ENCODE measurements at places on chromosomes 11 and 22.

- DNase-seq = no peak
Observed at GRCh38 chr11:19979519-19979845, 180.8 kb downstream of the DBX1 start.

GRCh38 chr11:125079151-125079877, 16.2 kb downstream of the SLC37A2 start:
- no peak for DNase-seq

GRCh38 chr11:95698676-95699557, 90.7 kb downstream of the FAM76B start:
- DNase-seq = peak; percentile 65

DNA sequence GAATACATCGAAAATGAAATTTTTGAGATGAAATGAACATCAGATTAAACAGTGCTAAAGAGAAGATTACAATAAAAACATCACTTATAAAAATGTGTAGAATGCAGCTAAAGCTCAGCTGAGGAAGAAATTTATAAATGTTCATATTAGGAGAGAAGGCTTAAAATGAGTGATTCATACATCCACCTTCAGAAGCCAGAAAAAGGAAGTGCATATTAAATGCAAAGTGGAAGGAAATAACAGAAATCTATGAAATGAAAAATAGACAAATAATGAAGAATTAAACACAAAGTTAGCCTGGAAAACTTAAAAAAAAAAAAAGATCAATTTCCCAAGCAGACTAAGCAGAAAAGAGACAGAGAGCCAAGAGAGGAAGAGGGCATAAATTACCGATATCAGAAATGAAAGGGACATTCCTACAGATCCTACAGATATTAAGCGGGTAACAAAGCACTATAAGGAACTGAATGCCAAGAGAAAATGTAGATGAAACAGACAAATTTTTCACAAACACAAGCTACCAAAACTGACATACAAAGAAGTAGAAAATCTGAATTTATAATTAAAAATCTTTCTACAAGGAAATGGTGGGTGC, 7.2 kb upstream of the MOB2 start:
- peak; percentile 43 for DNase-seq

DNA sequence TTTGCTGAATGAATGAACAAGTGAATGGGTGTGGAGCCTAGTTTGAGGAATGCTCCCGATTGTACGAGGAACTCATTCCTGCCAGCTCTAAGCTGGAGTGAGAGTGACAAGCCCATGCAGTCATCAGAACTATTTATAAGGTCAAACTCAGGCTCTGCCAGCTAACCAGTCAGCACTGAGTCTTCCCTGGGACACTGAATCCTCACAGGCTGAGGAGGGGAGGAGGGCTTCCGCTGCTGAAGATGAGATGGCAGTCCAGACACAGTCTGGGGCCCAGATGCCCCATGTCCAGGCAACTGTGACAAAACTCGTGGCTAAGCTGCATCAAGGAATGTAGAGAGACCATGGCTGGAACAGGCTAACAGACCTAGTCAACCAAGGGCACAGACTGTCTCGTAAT, 4.0 kb downstream of the LRP4 start:
- DNase-seq = no peak

DNA sequence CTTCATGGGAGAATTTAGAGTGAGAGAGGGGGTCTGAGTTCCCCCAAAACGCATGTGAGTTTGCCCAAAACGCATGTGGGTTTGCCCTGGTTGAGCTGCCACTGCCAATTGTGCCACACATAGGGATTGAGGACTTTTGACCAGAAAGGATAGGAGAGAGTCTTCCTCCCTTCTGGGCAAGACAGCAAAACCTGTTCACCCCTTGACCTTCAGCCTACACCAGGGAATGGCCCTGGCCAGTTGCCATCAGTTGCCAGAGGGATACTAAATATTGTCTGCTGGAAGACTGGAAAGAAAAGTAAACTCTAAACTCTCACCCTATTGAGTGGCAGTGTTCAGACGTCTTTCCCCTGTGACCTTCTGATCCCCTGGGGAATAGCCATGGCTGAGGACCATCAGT, 363.8 kb downstream of the DLG2 start:
- DNase-seq = no peak

- no peak for DNase-seq
Observed at GRCh38 chr11:69958308-69958707, 119.8 kb upstream of the ANO1 start.

DNA sequence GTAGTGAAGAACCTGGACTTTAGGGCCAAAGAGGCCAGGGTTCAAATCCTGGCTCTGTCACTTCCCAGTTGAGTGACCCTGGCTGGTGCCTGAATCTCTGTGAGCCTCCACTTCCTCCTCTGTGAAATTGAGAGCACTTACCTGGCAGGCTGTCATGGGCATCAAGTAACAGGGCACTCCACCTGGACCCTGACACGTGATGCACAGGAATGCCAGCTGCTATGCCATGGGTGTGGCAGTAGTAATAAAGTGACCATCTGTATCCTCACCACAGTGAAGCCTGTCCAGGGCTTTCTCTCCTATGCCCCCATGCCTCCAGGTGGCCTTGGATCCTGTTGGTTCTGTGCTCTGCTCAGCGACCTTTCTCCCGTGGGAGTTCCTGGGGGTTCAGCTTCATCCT, 29.8 kb upstream of the PPP6R3 start:
- no peak for DNase-seq

GRCh38 chr11:119907878-119908572, 179.0 kb upstream of the NECTIN1 start:
- DNase-seq = no peak

DNA sequence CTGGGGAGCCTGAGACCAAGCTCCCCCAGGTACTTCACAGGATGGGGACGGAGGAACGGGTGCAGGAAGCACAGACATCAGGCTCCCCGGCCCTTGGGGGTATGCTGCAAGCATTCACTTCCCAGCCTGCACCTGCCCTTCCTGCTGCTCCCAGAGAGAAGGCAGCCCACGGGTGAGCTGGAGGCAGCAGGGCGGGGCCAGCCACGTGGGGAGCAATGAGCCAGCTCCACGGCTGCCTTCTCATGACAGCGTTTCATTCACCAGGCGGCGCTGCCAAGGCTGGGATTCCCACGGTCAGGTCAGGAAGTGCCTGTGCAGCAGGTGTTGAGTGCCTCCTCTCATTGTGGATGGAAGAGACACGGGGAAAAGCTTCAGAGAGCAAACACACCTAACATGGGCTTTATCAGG, 14.5 kb upstream of the PHLDA2 start:
- no peak for DNase-seq

DNA sequence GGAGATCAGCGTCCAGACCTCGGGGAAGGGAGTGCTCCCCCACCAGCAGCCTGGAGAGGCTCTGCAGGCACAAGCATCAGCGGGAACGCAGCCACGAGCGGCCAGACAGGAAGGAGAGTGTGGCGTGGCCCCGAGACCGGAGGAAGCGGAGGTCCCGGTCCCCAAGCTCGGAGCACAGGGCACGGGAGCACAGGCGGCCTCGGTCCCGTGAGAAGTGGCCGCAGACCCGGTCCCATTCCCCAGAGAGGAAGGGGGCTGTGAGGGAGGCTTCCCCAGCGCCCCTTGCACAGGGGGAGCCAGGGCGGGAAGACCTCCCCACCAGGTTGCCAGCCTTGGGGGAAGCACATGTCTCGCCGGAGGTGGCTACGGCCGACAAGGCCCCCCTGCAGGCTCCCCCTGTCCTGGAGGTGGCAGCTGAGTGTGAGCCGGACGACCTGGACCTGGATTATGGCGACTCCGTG, 6.9 kb downstream of the IRF7 start:
- DNase-seq = no peak

GRCh38 chr11:95568281-95568680, 221.3 kb downstream of the FAM76B start:
- no peak for DNase-seq

DNA sequence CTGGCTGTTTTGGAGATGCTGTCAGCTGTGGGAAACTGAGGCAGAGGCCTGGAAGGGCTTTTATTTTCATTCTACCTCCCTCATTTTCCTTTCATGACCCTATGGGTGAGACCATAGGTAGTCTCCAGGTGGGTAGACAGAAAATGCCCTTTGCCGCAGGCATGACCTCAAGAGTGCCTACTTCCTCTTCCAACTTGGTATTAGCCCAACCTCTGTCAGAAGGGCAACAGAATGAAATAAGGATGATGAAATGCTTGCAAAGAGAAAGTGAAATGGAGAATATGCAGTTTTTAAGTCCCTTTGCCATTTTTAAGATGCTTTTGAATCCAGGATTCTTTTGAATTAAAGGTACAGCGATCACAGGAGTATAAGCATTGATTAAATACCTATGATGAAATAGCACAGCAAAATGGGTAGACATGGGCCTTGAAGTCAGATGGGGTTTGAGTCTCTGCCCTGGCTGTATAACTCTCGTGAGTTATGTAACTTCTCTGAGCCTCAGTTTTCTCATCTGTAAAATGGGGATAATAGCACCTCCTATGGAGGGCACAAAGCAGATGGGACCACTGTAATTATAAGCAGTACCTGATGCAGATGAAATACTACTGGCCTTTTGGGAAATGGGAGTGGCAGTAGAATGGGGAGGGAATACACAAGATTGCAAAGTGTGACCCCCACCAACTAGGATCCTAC, 3.7 kb downstream of the ASPHD2 start:
- DNase-seq = peak; percentile 54

DNA sequence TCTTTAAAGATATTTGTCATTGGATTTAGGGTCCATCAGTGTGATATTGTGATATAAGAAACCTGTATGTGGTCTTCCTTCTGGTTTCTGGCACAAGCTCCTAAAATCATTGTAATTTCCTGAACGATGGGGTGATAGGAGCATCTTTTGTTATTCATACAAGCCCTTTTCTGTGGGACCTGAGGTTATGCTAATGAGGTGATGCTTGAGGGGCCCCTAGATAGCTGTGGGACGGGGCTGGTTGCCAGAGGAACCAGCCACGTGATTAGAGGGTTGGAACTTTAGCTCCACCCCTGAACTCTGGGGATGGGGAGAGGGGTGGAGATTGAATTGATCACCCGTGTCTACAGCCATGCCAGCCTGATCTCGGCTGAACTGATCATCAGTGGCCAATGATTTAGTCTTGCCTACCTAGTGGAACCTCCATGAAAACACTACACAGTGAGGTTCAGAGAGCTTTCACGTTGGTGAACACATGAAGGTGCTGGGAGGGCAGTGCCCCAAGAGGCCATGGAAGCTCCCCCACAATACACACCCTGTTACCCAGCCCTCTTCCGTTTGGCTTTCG, 62.8 kb downstream of the BCR start:
- DNase-seq = no peak

- peak; percentile 8 for DNase-seq
Observed at GRCh38 chr22:37098976-37099591, 10.4 kb downstream of the TMPRSS6 start.

GRCh38 chr11:112777283-112777751, 183.9 kb upstream of the NCAM1 start:
- no peak for DNase-seq

- no peak for DNase-seq
Observed at GRCh38 chr11:72625691-72626413, 48.4 kb downstream of the PDE2A start.

GRCh38 chr11:100777103-100777502, 90.0 kb downstream of the ARHGAP42 start:
- no peak for DNase-seq

GRCh38 chr22:33512908-33513307, 407.4 kb downstream of the LARGE1 start:
- DNase-seq = no peak

- no peak for DNase-seq
Observed at GRCh38 chr11:11324090-11324489, 29.0 kb downstream of the CSNK2A3 start.

GRCh38 chr11:117519590-117519989, 191.9 kb downstream of the CEP164 start:
- DNase-seq = no peak

GRCh38 chr11:16811136-16812020, 72.9 kb downstream of the C11orf58 start:
- no peak for DNase-seq

GRCh38 chr11:129853518-129854231, 38.0 kb downstream of the TMEM45B start:
- no peak for DNase-seq

DNA sequence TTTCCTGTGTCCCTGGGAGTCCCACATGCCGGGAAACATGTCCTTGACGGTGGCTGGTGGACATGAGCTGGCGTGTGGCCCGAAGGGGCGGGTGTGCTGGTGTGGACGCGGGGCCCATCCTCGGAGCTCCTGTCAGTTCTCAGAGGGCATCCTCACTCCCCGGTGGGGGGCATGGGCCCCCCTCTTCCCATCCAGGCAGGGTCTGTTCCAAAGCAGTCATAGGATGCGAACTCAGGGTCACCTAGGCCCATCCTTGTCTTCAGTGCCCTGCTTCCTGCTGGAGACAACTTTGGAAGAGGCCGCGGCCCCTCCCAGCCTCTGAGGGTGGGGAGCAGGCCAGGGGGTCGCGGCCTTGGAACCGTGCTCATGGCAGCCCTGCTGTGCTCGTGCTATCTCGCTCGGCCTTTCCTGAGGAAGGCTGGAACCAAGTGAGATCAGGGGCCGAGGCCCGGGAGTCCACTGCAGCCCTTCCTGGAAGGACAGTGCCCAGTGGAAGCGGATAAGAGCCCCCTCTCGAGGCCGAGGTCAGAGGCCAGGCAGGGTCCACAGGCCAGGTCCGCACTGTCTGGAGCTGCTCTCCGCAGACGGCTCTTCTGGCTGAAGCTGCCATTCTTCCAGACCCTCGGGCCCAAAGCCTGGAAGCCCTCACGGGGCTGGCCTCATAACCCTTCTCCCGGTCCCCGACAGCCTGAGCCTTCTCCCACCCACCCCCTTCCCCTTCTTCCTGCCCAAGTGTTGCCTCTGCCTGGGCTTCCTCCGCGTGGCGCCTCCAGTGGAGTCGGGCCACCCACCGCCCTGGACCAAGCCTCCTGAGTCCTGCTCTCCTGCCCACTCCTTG, 8.7 kb downstream of the GRK2 start:
- DNase-seq = no peak

DNA sequence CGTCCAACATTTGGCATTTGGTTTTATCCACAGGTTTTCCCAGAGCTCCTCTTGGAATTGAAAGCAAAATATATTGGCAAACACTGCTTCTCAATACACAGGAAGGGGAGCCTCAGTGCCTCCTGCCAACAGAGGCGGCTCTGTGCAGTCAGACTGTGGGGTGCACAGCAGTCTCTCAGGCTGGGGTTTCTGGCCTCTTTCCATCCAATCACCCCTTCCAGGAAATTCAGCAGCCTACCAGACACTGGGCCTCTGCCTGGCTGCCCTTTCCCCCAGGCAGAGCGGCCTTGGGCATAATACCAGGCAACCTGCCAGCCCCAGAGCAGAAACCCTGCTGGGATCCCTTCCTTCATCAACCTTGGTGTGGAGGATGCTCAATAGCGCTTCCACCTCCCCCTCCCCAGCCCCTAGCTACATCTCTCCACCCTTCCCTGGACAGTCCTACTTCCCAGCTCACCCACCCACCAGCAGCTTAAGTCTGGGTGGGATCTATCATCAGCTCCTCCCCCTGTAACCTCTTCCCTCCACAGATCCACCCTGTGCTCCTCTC, 17.8 kb upstream of the RAPSN start:
- no peak for DNase-seq

GRCh38 chr11:95398437-95399112, 167.6 kb upstream of the SESN3 start:
- no peak for DNase-seq
